Type B pancreatic cell (in vitro differentiated cells): ENCODE measurements at places on chromosomes 3 and 15. TPM values are rescaled to one million over a fixed set of nuclear protein-coding genes. Genes with fewer than 3 reads are reported as not detected.

The IP6K1 gene
- total RNA-seq: 40.3 and 42.5 TPM in 2 replicates

DNA sequence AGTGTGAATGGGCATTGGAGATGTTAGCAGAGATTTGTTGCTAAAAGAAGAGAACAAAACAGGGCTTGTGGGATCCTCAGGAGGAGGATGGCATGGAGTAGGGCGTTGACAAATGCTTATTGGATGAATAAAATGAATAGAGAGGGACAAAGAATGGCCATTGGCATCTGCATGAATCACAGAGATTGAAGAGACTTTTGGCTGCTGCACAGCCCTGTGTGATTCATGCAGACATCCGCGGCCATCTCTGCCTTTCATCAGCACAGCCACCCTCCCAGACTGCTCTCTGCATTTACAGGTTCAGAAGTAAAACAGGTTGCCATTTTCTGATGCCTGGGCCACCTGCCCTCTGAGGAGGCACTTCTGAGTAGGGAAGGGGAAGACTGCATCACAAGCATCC lies 397.9 kb downstream of the EPHB1 start:
- no peak overlapping the region for H3K4me3 ChIP-seq
- no peak for DNase-seq
- H3K27ac ChIP-seq: no peak overlapping the region
- H3K4me1 ChIP-seq: no peaks in the 10 kb centered on the region

DNA sequence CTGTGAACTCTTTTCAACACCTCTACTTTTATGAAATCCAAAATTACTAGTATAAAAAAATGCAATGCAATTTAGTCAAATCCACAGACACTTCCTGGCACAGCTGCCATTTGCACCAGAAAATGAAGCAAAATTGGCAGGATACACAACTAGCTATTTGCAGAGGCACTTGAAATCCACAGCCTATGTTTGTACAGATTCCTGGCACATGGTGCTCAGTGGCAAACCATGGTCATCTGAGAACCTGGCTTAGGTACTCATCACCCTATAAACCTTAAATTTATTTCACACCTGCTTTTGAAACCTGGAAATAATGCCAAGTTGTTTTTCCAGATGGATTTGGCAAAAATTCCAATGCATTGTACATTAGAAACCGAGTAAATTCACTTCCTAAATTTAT lies 20.2 kb upstream of the PPM1L start:
- peaks cover 12% of the 10 kb centered on the region for H3K4me1 ChIP-seq
- H3K4me3 ChIP-seq: no peak overlapping the region
- no peak overlapping the region for H3K27ac ChIP-seq
- no peaks in the 10 kb centered on the region for H3K27me3 ChIP-seq

- H3K27ac ChIP-seq: no peak overlapping the region
- H3K4me1 ChIP-seq: no peaks in the 10 kb centered on the region
- DNase-seq: no peak
- H3K27me3 ChIP-seq: peaks cover 26% of the 10 kb centered on the region
- no peaks in the 10 kb centered on the region for H3K36me3 ChIP-seq
- no peak overlapping the region for H3K4me3 ChIP-seq
Measured at GRCh38 chr3:122025296-122025695, 3.2 kb upstream of the ILDR1 start.

GRCh38 chr3:37094636-37095035 lies 79.7 kb downstream of the LRRFIP2 start:
- H3K4me1 ChIP-seq: peaks cover 29% of the 10 kb centered on the region
- no peaks in the 10 kb centered on the region for H3K27me3 ChIP-seq
- DNase-seq: no peak

The TGM4 gene
- not detected in 2 replicates for total RNA-seq

The SPESP1 gene
- total RNA-seq: not detected in 2 replicates

The BFSP2 gene
- total RNA-seq: not detected in 2 replicates

GRCh38 chr3:20324664-20325478 lies 138.9 kb upstream of the SGO1 start:
- H3K36me3 ChIP-seq: no peaks in the 10 kb centered on the region
- H3K4me3 ChIP-seq: no peak overlapping the region
- no peak for DNase-seq
- H3K27me3 ChIP-seq: no peaks in the 10 kb centered on the region
- no peak overlapping the region for H3K27ac ChIP-seq

DNA sequence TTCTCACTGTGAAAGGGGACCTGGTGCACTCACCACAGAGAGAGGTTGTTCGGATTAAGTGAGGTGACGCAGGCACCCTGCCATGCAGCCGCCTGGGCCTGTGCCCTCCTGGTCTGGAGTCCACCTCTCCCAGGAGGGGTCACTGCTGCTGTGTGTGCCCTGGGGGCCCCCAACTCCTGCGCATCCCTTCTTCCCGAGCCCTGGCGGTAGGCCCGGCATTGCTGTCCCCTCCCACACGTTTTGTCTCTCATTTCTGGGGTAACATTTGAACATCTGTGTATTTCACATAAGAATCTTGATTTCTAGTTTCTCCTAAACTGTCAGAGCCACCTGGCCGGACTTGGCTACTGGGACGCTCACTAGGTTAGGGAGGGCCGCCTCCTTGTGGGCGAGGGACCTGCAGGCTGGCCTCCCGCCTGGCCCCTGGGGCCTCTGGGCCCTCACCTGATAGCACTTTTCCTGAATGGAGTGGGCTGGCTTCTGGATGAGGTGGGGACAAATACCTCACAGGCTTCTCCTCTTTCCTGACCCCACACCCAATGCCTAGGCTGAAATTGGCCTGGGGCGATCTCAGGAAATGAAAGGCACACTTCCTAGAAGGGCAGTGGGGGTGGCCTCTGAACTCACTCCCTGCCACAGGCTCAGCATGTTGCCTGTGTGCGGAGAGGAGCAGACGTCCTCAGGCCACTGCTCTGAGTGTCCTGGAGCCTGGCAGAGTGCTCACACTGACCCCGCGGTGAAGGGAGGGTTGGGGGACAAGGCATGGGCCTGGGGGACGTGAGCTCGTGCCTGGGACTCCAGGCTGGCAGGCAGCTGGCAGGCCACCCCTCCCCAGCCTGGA lies 104.2 kb upstream of the PRR23E start:
- peaks cover 7% of the 10 kb centered on the region for H3K4me1 ChIP-seq
- H3K27ac ChIP-seq: no peak overlapping the region
- H3K36me3 ChIP-seq: no peaks in the 10 kb centered on the region
- no peak for DNase-seq

DNA sequence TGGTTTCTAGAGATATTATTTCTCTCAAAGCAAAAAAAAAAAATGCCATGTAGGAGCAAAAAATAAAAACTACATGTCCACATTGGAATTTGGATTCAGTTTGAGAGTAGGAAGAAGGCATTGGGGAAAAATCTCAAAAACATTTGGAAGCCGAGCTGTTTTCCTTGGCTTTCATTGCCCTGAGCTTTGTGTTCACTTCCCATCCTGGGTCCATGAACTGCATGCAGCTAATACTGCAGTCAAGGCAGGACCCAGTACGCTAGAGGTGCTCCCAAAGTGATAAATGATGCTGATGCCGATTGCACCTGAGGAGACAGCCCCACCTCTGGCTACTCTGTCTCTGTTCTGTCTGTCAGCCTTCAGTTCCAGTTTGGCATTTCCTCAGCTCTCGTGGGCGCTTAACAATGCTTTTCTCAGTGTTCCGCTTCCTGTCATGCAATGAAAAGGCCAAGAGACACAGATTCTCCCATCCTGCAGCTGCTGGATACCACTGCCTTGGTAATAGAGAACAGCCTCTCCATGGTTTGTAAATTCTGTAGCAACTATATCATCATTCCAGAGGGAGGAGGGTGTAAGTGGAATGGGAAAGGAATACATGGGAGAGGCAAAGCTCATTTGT lies 181.8 kb downstream of the RYR3 start:
- peaks cover 49% of the 10 kb centered on the region for H3K27me3 ChIP-seq
- H3K27ac ChIP-seq: no peak overlapping the region
- H3K36me3 ChIP-seq: no peaks in the 10 kb centered on the region
- no peak overlapping the region for H3K4me3 ChIP-seq
- H3K4me1 ChIP-seq: no peaks in the 10 kb centered on the region
- no peak for DNase-seq

DNA sequence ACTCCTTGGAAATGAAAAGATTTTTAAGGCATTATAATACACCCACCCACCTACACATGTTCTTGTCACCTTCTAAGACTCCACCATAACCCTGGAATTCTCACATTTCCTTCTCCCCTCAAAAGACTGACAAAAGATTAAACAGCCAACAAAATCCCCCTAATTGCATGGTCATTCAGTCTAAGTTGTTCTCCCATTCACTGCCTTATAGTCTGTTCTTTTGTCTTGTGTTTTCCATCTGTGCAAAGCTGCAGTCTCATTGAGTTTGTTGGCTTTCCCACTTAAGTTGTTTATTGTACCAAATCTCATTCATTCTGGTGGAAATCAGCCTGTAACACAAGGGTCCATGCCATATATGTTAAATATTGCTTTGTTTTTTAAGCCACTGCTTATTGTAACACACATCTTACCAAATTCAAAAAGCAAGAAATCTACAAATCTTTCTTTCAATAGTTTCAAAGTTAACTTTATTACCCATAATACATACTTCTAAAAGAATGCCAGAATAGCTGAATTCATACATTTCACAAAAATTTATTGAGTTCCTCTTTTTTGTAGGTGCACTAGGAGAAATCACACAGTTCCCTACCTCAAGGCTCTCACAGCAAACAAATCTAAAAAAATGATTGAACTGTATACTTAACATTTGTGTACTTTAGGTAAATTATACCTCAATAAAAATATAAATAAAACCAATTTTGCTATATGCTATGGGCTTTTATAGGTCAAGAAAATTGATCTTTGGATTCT lies 2.4 kb upstream of the RCN2 start:
- peaks cover 10% of the 10 kb centered on the region for H3K4me1 ChIP-seq
- peaks cover 13% of the 10 kb centered on the region for H3K36me3 ChIP-seq
- no peaks in the 10 kb centered on the region for H3K27me3 ChIP-seq

DNA sequence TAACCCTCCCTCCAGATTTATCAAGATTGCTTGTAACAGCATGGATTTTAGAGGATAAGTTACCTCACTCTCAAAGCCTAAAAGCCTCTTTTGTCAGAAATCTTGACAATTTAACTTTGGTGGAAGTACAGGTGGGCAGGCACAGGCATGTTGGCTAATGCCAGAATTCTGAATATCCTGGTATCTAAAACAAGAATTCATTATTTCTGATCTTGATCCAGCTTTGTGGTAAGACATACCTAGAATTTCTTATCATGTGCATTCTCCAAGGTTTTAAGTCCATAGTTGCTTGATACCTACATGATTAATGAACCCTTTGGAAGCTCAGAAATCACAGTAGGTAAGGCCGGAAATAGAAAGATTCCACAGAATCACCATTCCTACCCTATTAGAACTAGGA lies 109.9 kb upstream of the TTC14 start:
- H3K4me3 ChIP-seq: no peak overlapping the region
- no peaks in the 10 kb centered on the region for H3K36me3 ChIP-seq
- no peak for DNase-seq
- H3K27ac ChIP-seq: no peak overlapping the region

The CAPN3 gene
- 10.6 and 12.3 TPM in 2 replicates for total RNA-seq

The NSUN3 gene
- 9.6 and 10.7 TPM in 2 replicates for total RNA-seq

- H3K27me3 ChIP-seq: no peaks in the 10 kb centered on the region
- H3K36me3 ChIP-seq: peaks cover 4% of the 10 kb centered on the region
- no peak overlapping the region for H3K27ac ChIP-seq
- H3K4me3 ChIP-seq: no peak overlapping the region
- no peak for DNase-seq
- H3K4me1 ChIP-seq: no peaks in the 10 kb centered on the region
Measured at GRCh38 chr15:52464478-52464877, 64.2 kb downstream of the MYO5A start.

DNA sequence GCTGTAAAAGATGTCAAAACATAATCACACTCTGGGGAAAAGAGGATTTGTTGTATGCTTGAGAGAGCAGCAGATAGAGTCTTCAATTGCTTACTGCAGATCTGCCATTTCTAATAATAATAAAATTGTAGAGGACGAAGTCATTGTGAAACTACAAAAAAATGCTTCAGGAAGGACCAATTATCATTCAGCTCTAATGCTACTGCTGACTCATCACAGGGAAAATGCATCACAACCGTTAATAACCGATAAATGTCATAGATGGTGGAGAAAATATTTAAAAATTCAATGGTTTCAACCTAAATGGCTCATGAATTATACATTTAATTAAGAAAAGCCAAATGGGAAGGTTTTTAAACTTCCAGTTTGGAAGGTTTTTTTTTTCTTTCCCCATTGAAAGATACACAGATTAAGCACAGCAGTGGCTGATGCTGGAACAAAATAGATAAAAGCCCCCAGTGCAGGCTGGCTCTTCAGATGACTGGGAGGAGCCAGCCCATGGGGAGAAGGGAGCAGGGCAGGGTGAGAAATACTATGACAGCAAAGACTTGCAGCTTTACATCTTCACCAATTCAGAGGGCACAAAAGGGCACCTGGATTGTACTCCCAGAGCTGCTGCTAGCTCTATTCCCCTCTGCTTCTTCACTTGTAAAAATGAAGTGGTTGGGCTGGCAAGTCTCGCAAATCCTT lies 196.1 kb downstream of the CNTN6 start:
- no peak overlapping the region for H3K4me3 ChIP-seq
- DNase-seq: no peak
- H3K27me3 ChIP-seq: peaks cover 3% of the 10 kb centered on the region
- H3K4me1 ChIP-seq: no peaks in the 10 kb centered on the region

DNA sequence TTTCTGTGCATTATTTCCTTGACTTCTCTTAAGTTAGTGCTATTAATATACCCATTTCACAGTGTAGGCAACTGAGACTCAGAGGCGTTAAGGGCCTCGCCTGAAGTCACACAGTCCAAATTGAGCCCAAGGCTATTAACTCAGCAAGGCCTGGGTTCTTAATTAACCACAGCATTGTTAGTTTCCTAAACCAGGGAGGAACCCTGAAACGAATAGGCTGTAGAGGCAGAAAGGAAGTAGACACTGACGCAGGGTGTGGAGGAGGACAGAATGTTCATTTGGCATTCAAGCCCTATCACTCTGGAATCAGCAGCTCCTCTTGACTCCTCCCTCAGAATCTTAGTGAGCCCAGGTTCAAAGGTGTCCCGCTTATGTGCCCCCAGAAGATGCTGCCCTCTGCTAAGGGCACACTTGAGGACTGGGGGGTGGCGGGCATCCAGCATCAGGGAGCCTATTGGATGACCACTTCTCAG lies 13.9 kb downstream of the ARHGEF3 start:
- no peak for DNase-seq
- H3K27ac ChIP-seq: no peak overlapping the region
- no peak overlapping the region for H3K4me3 ChIP-seq
- peaks cover 38% of the 10 kb centered on the region for H3K4me1 ChIP-seq

DNA sequence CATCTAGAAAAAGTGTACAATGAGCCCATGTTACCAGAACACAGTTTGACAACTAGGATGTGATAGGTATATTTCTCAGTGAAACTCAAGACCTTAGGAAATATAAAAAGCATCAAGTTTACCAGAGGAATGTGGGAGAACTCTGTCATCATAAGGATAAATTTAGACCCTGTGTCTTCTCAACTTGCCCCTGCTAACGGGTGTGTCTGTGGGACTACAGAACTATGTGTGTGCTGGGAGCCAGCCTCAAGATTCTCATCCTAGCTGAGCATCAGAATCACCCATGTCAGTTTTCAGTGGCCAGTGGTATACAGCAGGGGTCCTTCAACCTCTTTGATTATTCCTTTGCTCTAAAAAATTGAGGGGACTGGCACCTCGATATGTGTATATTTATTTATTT lies 393.3 kb downstream of the PLCL2 start:
- no peak overlapping the region for H3K4me3 ChIP-seq
- peaks cover 5% of the 10 kb centered on the region for H3K36me3 ChIP-seq
- H3K4me1 ChIP-seq: no peaks in the 10 kb centered on the region
- no peak overlapping the region for H3K27ac ChIP-seq
- H3K27me3 ChIP-seq: no peaks in the 10 kb centered on the region
- DNase-seq: no peak
